ENCODE measurements at places on chromosomes 1 and 21.

DNA sequence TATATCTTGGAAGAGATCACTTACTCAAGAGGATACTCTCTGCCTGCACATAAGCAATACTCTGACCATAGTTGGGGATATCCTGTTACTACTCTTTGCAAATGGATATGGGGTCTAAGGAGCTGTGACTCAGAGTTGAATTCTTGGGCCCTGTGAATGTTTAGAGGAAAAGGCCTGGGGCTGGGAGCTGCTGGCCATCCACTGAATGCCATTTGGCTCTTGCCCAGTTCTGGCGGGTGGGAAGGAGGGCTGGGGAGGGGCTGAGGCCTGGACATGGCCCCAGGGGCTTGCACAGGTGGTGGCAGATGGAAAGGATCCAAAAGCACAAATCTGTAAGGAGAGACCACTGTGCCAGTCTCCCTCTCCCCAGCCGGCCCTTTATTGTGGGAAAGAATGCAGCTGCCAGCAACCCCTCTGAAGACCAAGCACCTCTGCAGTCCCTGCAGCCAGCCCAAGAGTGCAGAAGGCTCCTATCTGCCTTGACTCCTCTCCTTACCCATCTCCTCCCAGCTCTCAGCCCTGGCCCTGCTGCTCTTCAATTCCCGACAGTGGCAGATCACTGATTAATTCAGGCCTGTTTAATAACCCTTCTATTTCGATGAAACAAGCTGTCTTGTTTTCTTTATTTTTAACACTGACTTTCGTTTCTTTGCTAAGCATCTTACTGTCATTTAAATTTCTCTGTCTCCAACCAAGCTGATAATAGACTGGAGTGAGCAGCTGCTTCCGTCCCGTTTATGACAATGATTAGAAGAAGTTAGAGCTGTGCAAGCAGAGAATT, 12.1 kb downstream of the PLXNA2 start:
- no peak for DNase-seq

- DNase-seq: peak; percentile 55
These were observed at the start of gene ADAM15 for GRCh38 chr1:155050560-155051341. Gene ADAM15, plus strand, starts transcription at chr1:155051316. Its CDS starts 71 bp downstream, at chr1:155051387.

- DNase-seq: no peak
These were observed 40.7 kb downstream of the KCNAB2 start for GRCh38 chr1:6086358-6086757.

DNA sequence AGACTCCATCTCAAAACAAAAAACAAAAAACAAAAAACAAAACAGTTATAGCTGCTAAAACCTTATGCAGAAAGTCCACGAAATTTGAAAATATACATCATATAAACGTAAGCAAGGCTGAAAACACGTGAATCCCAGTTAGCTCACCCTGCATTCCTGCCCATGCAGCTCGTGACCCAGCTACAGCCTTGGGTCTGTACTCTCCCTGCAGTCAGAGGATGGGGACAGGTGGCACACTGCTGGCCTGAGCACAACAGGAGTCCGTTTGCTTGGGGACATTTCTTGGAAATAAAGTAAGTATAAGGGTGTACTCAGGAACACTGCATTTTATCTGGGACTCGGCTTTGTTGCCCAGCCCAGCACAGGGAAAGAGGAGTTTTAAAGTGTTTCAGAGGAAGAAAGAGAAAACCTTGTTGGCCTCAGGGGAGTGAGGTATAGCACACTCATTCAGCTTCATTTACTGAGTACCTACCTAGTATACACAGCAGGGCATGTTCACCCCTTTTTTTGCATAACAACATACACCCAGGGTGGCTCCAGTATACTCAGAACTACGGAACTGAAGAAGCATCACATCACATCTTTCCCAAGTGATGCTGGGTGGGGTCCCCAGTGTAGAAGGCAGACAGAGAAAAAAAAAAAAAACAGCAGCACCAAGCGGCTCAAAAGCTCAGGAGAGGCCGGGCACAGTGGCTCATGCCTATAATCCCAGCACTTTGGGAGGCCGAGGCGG, 44.1 kb downstream of the CAPZB start:
- DNase-seq: no peak

- no peak for DNase-seq
These were observed 163.6 kb downstream of the RERE start for GRCh38 chr1:8653878-8654277.

DNA sequence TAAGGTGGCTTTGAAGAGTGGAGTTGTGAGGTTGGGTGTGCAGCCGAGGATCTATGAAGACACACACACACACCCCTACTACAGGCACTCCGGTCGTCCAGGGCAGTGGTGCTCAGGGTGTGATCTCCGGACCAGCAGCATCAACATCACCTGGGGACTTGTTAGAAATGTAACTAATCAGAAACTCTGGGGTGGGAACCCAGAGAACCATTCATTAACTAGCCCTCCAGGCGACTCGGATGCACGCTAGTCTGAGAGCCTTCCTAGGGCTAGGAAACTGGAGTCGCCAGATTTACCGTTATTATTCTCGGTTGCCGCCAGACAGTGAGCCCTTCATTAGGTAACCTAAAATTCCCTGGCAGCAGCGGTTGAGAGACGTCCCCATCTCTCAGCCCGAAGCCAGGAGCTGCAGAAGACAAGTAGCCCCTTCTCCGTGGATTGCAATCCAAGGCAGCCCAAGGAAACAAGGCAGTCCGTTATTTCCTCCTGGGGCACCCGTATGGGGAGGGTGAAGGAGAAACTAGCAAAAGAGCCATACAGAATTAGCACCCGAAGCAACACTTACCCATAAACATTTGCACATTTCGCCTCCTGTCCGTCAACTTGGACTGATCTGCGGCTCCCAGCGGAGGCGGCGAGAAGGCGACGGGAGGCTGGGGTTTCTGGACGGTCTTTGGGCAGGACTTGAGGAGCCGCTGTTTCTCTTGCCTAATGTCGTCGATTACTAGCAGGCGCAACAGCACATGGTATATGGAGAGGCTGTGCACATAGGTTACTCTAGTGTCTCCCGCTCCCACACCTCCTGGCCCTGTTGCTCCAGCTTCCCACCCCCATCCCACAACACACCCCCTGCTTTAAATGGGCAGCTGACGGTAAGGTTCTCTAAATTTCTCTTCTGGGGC, 2.9 kb upstream of the CCN1 start:
- DNase-seq: no peak

DNA sequence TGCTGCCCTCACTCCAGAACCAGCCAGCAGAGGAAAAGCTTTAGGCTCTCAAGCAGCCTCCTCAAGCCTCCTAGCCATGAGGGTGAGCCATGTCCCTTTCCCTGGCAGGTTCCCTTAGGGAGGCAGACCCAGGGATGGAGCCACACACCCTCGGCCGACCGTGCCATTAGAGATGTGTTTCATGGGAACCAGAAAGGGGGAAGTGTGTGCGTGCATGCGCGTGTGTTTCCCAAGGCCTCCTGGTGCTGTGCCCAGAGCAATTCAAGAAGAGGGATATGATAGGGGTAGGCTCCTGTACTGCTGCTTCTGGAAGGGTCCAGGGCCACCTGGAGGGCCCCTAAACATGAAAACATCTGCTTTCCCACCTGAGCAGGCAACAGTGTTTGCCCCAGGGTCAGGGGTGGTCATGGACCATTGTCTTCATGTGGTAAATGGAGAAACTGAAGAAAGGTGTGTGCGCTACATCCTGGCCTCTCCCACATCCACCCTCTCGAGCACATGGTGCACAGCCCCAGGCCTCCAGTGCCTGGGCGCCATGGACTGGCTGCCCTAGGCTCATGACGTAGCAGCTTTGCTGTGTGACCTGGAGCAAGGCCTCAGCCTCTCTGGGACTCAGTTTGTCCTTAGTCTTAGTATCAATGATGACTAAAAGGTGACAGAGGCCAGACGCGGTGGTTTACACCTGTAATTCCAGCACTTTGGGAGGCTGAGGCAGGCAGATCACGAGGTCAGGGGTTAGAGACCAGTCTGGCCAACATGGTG, 48.1 kb downstream of the SYF2 start:
- no peak for DNase-seq

GRCh38 chr1:51328279-51328678, 2.1 kb downstream of the TTC39A start:
- DNase-seq: no peak

GRCh38 chr1:239587066-239587465, 200.7 kb downstream of the CHRM3 start:
- DNase-seq: no peak

DNA sequence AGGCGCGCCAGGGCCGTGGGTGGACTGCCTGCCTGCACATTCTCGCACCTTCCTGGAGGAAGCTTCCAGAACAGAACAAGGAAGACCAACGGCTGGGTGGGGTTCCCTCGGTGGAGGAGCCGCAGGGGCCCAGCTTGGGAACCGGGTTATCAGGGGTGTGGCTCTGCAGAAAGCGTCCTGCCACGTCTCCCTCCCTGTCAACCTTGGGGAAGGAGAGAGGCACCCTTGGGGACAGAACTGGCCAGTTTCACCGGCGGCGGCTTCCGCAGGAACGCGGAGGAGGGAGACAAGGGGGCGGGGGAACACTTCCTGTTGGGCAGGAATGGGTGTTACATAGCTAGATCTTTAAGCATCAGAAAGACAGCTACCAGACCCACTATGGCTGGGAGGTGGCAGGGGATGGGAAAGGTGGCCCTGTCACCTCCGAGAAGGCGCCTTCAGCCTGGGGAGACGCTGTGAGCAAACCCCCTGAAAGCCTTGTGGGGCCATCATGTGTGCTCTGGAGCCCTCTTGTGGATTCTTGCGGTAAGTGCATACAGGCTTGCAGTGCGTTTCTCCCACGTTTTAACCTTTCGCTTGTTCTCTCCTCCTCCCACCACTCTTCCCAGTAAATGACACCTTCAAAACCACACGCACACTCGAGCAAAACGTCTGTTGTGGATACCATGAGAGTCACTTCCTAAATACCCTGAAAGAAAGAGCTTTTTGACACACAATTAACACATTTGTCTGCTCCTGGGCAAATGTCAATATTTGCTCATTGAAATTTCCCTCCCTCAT, 3.8 kb upstream of the PLEKHA6 start:
- peak; percentile 20 for DNase-seq

DNA sequence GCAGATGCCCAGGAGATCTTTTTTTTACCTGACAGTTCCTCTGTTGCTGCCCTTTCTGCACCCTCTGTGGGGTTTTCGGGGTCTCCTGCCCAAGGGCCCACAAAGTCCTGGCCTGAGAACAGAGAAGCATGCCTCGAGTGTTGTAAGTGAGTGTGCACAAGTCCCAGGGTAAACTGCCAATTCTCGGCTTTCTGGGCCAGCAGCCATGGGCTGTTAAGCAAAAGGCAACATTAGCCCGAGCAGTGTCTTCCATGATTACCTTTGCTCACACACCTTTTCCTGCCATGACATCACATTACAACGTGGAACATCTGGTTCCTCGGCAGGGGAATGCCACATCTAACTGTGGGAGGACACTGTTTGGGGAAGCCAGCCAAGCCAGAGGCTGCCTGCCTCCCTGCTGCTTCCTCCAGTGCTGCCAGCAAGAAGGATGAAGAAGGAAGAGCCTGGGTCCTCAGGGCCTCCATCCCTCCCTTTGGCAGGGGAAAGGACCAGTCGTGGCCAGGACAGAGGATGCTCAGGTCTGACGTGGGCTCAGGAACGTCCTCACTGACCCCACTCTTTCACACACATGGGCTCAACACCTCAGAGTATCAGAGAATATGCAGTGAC, 485.9 kb downstream of the OMA1 start:
- DNase-seq: no peak

GRCh38 chr1:62090016-62090415, 104.6 kb upstream of the L1TD1 start:
- DNase-seq: no peak

- no peak for DNase-seq
These were observed 5.5 kb upstream of the TTC34 start for GRCh38 chr1:2807036-2807435.

- DNase-seq: no peak
These were observed 131.2 kb downstream of the AKT3 start for GRCh38 chr1:243718893-243719292.

GRCh38 chr1:10773376-10773775, 23.1 kb downstream of the CASZ1 start:
- no peak for DNase-seq

DNA sequence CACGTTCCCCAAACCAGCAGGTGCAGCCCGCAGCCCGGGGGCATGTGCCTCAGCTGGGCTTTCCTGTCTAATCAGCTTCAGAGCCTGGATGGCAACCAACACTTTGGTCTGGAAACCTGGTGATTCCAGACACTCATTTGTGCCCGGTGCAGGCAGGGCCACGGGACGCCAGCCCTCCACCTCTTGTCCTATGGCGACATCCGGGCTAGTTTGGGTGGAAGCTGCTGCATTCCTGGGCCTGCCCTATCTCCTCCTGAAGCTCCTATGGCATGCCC, 111.8 kb downstream of the WDR4 start:
- no peak for DNase-seq

- DNase-seq: no peak
These were observed 16.4 kb upstream of the C1orf105 start for GRCh38 chr1:172404121-172404520.

DNA sequence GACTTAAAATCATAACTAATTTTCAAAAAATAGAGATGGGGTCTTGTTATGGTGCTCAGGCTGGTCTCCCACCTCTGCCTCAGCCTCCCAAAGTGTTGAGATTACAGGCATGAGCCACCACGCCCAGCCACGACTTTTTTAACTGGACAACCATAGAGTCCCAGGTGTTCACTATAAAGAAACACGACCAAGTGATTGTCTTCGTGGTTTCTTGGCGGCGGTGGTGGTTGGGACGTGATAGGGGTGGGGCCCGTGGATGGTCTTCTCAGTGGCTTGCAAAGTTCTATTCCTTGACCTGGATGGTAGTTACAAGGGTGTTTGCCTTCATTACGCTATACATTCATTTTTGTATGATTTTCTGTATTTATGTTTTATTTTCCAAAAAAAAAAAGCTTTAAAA, 34.6 kb upstream of the COX20 start:
- DNase-seq: no peak

GRCh38 chr21:15534450-15534886, 195.3 kb upstream of the USP25 start:
- DNase-seq: no peak

DNA sequence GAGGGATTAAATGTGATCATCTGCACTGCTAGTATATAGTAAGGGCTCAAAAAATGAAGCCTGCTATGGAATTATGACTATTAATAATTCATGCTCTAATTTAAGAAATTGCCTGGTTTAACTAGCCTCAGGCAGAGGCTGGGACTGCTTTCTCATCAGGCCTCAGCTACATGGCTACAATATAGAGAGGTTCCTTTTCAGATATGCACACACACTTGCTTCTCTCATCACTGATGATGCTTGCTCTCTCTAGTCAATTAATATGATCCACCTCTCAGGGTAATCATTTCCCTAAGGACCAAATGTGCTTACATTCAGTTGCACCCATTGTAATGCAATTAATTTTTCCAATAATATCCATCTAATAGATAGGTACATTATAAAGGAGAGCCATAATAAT, 324.9 kb upstream of the ST6GALNAC5 start:
- no peak for DNase-seq

GRCh38 chr21:33904041-33904440, 11.6 kb downstream of the ATP5PO start:
- DNase-seq: no peak

All from GOT3 (cell line).